ENCODE measurements at places on chromosomes 7 and 10.

GRCh38 chr10:31646519-31646918 is 282.1 kb downstream of the ARHGAP12 start:
- DNase-seq: no peak

DNA sequence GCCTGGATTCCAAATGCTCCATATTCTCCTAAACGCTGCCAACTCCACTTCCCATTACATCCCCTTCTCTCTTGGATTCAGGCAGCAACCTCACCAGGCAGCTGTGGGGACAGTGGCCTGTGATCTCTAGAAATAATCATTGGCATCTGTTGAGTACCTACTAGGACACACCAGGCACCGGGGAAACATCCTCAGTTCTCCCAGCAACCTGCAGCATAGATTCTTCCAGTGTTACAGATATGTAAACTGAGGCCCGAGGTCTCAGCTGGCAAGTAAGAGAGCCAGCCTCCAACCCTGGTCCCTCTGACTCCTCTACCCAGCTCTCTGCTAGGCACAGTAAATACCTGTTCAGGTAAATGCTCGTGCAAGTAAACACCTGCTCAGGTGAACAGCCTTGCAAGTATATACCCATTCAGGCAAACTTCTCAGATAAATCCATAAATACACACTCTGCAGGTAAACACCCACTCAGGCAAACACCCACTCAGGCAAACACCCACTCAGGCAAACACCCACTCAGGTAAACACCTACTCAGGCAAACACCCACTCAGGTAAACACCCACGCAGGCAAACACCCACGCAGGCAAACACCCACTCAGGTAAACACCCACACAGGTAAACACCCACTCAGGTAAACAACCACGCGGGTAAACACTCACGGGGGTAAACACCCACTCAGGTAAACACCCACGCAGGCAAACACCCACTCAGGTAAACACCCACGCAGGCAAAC is 18.7 kb downstream of the ASB13 start:
- DNase-seq: no peak

- DNase-seq: no peak
These were observed 116.5 kb downstream of the ELAPOR2 start for GRCh38 chr7:86942995-86943394.

GRCh38 chr10:13717571-13717935 is 130.8 kb downstream of the PRPF18 start:
- DNase-seq: no peak

- peak; percentile 31 for DNase-seq
These were observed 270.5 kb upstream of the MKLN1 start for GRCh38 chr7:131057015-131057793.

Data from stromal cell of bone marrow (primary cell).